HS-5 (cell line): ENCODE measurements at places on chromosomes 11 and 22.

DNA sequence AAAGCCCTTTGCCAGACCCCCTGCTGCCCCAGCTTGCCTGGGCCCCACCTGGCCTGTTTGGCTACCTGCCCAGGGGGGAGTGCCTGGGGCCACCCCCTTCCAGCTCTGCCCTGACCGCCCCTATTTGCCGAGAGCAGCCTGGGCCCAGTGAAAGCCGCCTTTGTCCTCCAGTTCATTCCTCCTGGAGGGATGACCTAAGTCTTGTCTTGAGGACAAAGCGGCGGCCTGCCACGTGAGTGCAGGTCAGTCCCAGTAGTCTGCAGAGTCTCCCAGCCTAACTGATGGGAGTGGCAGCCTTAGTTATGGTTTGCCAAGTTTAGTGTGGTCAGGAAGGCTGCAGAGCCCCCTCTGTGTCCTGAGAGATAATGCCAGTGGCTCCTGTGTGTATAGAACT is 115.9 kb upstream of the CRYBB3 start:
- no peak for DNase-seq

DNA sequence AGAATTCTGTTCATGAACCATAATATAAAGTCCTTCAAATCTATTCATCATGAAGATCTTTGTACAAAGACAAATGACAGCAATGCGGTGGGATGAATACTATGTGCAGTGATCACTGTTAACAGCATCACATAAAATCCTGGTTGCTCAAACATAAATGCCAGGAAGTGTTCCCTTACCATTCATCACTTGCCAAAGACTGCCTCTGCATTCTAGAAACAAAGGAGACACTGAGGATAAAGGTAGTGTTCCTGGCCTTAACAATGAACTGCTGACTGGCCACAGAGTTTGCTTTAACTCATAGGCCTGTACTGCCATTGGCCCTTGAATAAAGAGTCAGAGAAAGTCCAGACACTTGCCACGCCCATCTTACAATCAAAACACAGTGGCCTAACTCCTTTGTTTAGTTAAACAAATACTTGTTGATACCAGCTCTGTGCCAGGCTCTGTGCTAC is 29.5 kb downstream of the C2CD3 start:
- no peak for DNase-seq

GRCh38 chr22:35023692-35024363 is 42.1 kb upstream of the ISX start:
- no peak for DNase-seq

GRCh38 chr11:16791191-16791961 is 52.9 kb downstream of the C11orf58 start:
- peak; percentile 83 for DNase-seq

GRCh38 chr11:104637662-104638170 is 260.5 kb downstream of the CASP12 start:
- DNase-seq = no peak

GRCh38 chr11:19232910-19233503 is 7.7 kb downstream of the E2F8 start:
- peak; percentile 86 for DNase-seq

- no peak for DNase-seq
Observed at GRCh38 chr11:86214710-86215109, 29.8 kb upstream of the EED start.

DNA sequence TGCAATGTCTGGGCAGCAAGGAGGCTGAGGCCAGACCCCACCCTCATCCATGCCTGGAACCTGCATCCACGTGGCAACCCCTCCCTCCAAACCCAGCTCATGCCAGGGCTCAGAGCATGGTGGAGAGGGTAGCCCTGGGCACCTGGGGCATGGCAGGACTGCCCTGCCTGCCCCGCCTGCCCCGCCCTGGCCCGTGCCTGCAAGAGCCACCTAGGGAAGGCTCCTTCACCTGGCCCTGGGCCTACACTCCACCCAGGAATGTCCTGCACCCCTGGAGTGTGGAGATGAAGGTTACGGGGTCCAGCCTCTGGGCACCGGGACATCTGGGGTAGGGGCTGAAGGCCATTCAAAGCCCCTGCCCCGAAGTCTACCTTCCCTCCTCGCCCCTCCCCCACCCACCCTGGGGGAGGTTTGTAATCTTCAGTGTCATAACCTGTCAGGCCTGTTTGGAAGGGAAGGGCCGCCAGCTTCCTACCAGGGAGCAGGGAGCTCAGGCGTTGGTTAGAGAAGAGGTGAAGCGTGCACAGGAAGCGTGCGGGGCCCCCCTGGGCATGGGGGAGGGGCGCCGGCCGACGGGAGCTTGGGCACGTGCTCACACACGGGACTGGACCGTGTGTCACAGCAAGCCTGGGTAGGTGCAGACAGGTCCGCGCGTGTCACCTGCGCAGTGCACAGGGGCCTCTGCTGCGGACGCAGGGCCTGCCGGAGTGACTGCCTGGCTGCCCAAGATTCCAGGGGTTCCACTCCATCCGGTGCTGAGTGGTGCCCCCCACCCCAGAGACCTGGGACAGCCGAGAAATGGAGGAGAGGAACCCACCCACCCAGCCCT is 30.7 kb upstream of the TH start:
- DNase-seq = no peak

GRCh38 chr11:133951327-133952198 is 5.2 kb downstream of the IGSF9B start:
- no peak for DNase-seq

DNA sequence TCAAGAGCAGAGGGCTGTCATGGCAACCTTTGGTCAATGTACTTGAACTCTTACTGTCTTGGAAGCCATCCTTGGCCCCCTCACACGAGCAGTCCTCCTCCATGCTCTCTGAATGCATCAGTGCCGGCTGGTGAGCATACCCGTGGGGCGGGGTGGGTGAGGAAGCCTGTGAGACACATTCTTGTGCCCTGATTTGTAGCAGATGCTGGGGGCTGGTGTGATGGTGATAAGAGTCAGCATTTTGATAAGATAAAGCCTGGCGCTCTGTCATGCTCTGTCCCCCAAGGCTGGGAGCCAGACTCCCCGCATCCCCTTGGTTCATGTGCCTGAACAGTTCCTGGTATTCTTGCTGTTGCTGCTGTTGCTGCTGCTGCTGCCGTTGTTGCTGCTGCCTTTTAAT is 20.5 kb upstream of the APOA1 start:
- no peak for DNase-seq

DNA sequence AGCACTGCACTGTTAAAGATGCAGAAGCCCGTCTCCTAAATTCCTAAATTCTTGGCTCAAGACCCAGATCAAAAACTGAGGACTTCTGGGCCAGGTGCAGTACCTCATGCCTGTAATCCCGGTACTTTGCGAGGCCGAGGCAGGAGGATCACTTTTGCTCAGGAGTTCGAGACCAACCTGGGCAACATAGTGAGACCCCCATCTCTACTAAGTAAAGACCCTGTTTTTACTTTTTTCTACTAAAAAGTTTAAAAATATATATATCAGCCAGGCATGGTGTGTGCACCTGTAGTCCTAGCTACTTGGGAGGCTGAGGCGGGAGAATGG is 29.7 kb downstream of the PDGFB start:
- DNase-seq = no peak

DNA sequence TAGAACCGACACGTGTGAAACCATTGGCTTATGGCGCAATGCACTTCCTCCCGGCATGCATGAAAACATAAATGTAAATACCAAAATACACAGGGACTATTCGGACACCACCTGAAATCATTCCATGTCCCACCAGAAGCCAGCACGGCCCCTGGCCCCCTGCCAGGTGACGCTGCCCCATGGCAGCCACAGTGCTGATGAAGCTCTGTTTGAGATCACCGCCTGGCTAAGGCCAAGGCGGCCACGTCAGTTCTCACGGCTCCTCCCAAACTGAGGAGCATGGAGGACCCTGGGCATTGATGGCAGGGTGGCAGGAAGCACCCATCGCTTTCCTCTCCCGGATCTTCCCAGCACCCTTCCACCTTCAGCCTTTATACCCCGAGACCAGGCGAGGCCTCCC is 89.5 kb downstream of the CDKN1C start:
- DNase-seq = no peak

DNA sequence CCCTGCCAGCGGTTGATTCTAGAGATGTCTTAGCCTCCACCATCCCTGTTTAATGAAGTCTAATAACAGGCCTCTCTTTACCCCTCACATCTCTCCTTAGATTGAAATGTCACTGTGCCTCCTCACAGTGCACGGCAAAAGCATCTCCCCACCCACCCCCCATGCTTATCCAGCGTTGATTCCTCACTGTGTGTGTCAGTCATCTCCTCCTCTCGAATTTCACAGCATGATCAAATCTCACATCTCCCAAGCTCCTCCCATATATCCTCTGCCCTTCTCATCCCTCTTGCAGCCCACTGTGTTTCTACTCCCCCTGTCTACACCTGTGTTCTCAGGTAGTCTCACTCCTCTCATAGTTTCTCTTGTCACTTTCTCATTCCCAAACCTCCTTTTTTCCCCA is 84.6 kb downstream of the DBX1 start:
- DNase-seq = no peak

DNA sequence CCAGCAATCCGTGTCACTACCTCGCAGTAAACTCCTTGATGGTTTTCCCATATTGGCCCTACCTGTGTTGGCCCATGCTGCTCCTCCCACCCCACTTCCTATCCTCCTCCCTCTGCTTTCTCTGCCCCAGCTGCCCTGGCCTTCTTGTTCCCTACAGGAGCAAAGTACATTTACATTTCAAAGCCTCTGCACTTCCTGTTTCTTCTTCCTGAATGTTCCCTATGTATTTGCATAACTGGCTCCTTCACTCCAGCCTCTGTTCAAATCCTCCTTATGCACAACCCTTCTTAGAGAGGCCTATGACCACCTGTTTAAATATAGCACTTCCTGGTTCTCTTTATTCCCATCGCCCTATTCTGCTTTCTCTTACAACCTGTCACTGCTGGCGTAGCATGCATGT is 62.2 kb downstream of the PARVA start:
- no peak for DNase-seq

GRCh38 chr11:47413908-47414684 is 5.7 kb downstream of the SLC39A13 start:
- DNase-seq = peak; percentile 45

DNA sequence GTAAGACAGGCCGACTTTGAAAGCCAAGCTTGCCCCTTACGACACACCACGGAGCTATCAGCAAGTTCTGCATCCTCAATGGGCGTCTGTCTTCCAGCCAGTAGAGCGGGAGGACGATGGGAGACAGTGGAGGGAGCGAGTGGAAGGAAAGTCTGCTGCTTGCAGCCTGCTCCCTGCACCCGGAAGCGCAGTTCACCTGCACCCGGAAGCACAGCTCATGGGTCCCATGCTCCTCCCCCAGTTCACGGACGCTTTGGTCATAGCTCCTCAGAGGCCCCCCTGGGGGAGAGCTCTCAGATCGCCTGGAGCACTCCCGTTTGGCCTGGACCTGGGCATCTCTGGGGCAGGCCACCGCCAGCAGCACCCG is 51.3 kb downstream of the FBLN1 start:
- no peak for DNase-seq

DNA sequence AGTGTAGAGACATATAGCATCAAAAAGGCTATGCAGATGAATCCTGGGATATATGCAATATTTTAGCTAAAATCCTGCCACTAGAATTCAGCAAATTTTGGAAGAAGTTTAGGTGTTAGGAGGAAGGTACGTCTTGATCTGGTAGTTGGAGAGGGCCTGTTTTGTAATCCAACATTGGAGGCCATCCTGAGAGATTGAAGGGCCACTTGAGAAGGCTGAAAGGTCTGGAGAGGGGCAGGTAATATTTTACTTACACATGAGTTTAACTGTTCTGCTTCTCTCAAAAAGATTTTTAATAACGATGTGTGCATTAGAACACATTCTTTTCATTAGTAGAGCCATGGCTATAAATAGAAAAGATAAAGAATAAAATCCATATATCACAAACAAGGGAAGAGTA is 422.1 kb downstream of the RAB38 start:
- no peak for DNase-seq

- DNase-seq = no peak
Observed at GRCh38 chr11:17850336-17850735, 115.8 kb downstream of the KCNC1 start.

GRCh38 chr11:19988598-19988997 is 171.7 kb downstream of the DBX1 start:
- DNase-seq = peak; percentile 30

DNA sequence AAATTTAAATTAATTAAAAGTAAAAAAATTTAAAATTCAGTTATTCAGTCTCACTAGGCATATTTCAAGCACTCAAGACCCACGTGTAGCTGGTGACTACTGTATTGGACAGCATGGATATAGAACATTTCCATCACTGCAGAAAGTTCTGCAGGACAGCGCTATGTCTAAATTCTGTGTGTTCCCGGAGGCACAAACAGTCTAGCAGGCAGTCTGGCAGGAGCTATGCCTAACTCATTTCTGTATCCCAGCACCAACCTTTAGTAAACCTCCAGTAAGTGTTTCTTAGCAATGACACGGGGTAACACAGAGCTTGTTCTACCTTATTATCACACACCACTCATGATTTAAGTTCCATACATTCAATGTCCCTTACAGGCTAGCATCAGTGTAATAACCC is 48.5 kb downstream of the FAM168A start:
- no peak for DNase-seq

GRCh38 chr11:110479108-110480101 is 49.7 kb downstream of the FDX1 start:
- no peak for DNase-seq

DNA sequence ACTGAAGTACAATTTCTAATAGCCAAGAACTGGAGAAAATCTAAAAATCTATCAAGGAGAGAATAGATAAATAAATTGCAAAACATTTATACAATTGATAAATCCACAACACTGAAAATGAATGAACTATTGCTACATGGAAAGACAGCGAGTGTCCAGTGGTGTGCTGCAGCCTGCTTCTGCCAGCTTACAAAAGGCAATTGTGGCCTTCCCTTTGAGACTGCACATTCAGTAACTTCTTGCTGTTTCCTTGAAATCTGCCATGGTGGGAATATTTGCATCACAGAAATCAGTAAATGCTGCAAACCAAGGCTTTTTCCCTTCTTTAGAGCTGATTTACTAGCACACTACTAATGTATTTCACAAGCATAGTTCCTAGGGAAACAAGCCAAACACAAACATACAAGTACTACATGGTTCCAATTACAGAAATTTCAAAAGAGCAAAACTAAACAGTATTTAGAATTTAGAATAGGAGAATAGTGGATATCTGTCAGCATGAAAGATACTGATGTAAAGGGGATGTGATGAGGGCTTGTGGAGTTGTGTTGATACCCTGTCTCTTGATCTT is 76.9 kb upstream of the TRIM77 start:
- DNase-seq = no peak

DNA sequence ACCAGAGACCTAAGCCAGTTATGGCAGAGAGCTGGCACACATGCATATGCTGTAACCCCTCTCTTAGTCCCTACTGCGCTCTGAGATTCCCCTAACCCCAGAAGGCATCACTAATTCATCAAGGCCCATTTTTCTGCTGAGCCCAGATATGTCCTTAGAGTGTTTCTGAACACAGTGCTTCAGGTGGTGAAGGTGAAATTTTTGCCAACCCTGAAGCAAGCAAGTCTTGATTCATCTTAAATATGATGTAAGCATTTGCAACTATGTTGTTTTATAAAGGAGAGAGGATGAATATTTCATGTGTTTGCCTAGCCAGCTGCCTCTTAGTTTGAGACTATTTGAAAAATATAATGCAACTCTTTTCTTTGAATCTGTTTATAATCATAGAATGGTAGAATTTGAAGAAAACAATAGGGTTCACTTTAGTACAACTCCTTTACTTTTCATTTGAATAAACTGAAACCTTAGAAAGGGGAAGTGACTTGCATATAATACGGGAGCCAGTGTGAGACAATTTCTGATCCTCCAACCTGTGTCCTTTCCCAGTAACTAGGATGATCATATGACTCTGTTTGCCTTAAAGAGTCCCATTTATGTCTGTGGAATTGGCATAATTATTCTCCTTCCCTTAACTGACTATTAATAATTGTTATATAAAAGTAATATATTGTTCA is 194.3 kb upstream of the MTNR1B start:
- DNase-seq = no peak

GRCh38 chr11:120284272-120284671 is 40.8 kb upstream of the TLCD5 start:
- no peak for DNase-seq
